ENCODE measurements at places on chromosomes 12 and 14.

- no peak for DNase-seq
Measured at GRCh38 chr12:66044731-66045130, 85.8 kb downstream of the LLPH start.

DNA sequence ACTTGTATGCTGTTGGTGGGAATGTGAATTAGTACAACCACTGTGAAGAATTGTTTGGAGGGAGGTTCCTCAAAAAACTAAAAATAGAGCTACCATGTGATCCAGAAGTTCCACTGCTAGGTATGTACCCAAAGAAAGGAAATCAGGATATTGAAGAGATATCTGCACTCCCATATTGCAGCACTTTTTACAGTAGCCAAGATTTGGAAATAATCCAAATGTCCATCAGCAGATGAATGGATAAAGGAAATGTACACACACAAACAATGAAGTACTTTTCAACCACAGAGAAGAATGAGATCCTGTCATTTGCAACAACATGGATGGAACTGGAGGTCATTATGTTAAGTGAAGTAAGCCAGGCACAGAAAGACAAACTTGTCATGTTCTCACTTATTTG lies 25.9 kb downstream of the TIGAR start:
- DNase-seq: no peak

DNA sequence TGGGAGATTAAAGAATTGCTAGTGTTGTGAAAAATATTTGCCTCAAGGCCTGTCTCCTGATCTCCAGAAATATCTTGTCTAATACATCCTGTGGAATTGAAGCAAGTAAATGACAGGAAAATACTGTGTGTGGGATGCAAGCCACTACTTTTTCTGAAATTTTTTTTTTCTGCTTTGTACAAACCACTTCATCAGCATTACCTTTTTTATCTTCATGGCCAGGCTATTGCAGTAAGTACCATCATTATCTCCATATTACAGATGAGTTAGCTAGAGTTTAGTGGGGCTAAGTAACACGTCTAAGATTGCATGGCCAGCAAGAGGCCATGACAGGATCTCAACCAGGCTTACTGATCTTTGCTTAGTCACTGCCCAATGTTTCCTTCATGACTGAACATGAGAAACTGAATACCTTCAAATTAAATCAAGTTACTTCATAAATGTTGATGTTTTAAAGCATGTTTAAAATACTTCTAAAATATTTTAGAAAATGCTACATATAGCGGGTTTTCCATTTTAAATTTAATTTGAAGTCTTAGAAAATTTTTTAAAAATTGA lies 273.7 kb downstream of the SLC6A15 start:
- DNase-seq: no peak

DNA sequence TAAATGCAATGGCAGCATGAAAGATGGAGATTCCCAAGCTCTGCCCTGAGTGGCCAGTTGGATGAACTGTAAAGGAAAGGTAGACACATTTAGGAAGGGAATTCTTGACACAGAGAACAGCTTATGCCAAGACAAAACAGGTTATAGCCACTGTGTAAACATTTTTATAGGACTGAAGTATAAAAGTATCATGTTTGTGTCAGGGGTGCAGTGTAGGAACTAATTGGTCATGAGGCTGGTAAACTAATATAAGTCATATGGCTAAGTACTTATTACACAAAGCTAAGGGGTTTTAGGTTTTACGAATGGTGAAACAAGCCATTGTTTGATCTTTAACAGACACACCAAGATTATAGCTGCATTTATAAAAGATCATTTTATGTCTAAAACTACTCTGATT lies 207.7 kb upstream of the SLC16A7 start:
- no peak for DNase-seq

DNA sequence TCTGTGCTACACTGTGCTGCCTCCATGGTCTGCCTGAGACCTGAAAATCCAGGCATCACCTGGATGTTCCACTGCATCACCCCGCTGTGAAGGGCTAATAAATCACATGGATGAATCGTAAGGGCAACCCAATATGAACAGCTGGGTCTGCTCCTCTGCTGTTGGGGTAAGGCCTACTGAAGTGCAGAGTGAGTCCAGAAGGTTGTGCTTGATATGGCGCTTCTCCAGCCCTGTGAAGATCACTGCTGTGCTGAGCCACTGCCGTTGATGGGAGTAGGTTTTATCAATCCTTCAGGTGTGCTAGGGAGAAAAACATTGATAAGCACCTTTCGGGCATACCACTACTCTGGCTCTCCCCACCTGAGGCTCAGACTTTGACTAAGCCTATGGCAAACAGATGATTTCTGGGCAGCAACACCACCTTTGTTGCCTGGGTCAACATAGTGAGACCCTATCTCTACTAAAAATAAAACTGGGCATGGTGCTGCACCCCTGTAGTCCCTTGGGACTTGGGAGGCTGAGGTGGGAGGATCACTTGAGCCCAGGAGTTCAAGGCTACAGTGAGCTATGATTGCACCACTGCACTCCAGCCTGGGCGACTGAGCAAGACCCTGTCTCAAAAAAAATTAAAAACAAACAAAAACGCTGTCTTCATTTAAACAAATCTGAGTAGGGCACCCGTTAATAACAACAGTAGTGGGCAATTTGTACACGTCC lies 1.7 kb downstream of the ACVRL1 start:
- no peak for DNase-seq

- no peak for DNase-seq
Measured at GRCh38 chr12:41930866-41931437, 213.7 kb downstream of the GXYLT1 start.

DNA sequence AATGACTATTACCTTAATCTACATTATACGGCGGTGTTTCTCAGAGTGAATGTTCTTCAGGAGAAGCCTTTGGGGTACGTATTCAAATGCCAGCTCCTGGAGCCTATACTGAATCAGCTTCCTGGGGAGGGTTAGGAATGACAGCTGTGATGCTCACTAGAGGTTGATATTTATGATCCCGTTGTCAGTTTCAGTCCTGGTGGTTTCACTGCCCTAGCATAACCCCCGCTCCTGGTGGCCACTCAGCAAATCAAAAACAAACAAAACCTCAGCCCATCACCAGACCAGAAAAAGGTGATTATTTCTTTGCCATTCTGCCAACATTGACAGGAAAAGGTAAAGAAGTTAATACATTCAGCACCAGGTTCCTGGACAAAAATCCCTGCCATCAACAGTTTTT lies 136.5 kb upstream of the CRY1 start:
- no peak for DNase-seq

DNA sequence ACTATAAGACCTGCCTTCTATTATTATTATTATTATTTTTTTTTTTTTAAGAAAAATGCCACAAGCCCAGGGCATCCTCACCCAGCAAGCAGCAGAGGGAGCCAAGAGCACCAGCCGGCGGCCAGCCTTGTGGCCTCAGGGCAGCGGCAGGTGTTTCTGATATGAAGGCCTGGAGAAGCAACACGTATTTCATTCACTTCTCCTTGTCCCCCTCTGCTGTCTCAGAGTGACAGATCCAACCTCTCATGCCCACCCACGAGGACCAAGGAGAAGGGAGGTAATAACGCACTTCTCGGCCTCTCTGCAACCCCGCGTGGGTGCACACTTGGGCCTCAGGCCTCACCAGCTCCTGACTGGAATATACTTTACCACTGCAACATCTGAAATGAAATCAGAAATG lies 25.4 kb downstream of the CDC42BPB start:
- peak; percentile 27 for DNase-seq

DNA sequence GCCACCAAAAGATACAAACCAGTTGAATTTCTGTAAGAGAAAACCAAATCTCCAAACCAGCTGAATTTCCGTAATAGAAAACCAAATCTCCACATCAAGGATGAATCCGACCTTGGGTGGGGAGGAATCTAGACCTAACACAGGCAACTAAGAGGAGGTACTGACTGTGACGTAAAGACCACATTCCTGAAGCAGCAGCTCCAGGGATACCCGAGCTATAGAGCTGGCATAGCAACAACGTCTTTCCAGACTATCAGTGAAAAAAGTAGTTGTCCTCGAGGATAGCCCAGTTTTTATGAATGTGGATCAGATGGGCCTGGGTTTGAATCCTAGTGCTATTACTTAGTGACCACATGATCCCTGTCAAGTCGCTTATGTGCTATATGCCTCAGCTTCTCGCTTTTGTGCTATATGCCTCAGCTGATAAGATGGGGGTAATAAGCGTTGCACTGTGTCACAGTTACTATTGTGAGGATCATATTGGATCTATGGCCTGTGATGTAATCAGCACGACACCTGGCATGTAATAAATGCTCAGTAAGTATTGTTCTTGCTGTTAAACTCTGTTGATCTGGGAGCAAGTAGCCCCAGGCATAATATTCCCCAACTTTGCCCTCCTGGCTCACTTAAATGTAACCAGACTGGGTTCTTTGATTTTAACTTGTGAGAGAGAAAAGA lies 113.8 kb downstream of the EGLN3 start:
- no peak for DNase-seq

DNA sequence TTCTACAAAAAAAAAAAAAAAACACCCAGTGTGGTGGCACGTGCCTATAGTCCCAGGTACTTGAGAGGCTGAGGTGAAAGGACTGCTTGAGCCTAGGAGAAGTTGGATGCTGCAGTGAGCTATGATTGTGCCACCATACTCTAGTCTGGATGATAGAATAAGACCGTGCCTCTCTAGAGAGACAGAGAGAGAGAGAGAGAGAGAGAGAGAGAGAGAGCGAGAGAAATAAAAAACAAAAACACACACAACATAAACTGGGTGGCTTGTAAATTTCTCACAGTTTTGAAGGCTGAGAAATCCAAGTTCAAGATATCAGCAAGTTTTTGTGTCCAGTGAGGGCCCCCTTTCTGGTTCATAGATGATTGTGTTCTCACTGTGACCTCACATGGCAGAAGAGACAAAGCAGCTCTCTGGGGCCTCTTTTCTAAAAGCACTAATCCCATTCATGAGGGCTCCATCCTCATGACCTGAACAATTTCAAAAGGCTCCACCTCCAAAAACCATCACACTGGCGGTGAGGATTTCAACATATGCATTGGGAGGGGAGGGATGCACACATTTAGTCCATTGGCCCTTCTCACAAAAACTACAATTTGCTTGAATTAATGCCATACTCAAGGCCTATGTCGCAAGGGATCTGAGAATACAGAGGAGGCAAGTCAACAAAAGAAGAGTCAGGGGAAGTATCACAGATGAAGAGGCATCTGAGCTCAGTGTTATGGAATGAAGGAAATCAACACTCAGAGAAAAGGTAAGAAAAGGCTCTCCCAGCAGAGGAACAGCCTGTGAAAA lies 94.9 kb downstream of the PPM1H start:
- no peak for DNase-seq

GRCh38 chr14:68760761-68761160 lies 32.1 kb downstream of the ZFP36L1 start:
- DNase-seq: no peak

Measured in ELF-1 (cell line).